ENCODE measurements at places on chromosomes 1 and 21. TPM values are rescaled to one million over a fixed set of nuclear protein-coding genes. Genes with fewer than 3 reads are reported as not detected.

HAPLN2 gene
- total RNA-seq, result not detected

LIPI gene
- not detected for total RNA-seq

CHRNB2 gene
- total RNA-seq, result not detected

SPRTN gene
- 16.7 TPM for total RNA-seq

CFAP141 gene
- 0.50 TPM for total RNA-seq

NID1 gene
- 0.07 TPM for total RNA-seq

MATN1 gene
- not detected for total RNA-seq

HSD3B1 gene
- not detected for total RNA-seq

TUFT1 gene
- 1.7 TPM for total RNA-seq

FLG gene
- total RNA-seq, result not detected

AGT gene
- total RNA-seq, result not detected

KRTAP12-2 gene
- not detected for total RNA-seq

ST7L gene
- total RNA-seq, result 14.9 TPM

HSPB7 gene
- total RNA-seq, result not detected

SLAMF7 gene
- total RNA-seq, result 6.8 TPM

UCHL5 gene
- total RNA-seq, result 60.1 TPM

PAQR6 gene
- total RNA-seq, result 8.6 TPM

FCAMR gene
- total RNA-seq, result 0.07 TPM

KIAA0040 gene
- total RNA-seq, result 90.1 TPM

DNM3 gene
- total RNA-seq, result 1.5 TPM

FCER1G gene
- total RNA-seq, result 2.5 TPM

SLAMF6 gene
- 34.1 TPM for total RNA-seq

SPRR2F gene
- not detected for total RNA-seq

RPL22 gene
- 464 TPM for total RNA-seq

LCK gene
- 422 TPM for total RNA-seq

SPRR4 gene
- total RNA-seq, result not detected

TNFRSF4 gene
- total RNA-seq, result 47.8 TPM

VAV3 gene
- 3.1 TPM for total RNA-seq

RYR2 gene
- total RNA-seq, result 0.45 TPM

MAB21L3 gene
- total RNA-seq, result not detected

TMEM222 gene
- total RNA-seq, result 39.8 TPM

KCNE2 gene
- not detected for total RNA-seq

TOMM40L gene
- 23.3 TPM for total RNA-seq

CCDC27 gene
- total RNA-seq, result not detected

MMEL1 gene
- 1.2 TPM for total RNA-seq

FMO3 gene
- total RNA-seq, result not detected

Data from T-helper 2 cell treated with Interferon-gamma antibody and Interleukin-4, amounts not matched to agents 100 ng/mL and 5 ng/mL, for 36 hours (primary cell).